CD8-positive, alpha-beta T cell (primary cell): ENCODE measurements at places on chromosomes 1 and 21.

DNA sequence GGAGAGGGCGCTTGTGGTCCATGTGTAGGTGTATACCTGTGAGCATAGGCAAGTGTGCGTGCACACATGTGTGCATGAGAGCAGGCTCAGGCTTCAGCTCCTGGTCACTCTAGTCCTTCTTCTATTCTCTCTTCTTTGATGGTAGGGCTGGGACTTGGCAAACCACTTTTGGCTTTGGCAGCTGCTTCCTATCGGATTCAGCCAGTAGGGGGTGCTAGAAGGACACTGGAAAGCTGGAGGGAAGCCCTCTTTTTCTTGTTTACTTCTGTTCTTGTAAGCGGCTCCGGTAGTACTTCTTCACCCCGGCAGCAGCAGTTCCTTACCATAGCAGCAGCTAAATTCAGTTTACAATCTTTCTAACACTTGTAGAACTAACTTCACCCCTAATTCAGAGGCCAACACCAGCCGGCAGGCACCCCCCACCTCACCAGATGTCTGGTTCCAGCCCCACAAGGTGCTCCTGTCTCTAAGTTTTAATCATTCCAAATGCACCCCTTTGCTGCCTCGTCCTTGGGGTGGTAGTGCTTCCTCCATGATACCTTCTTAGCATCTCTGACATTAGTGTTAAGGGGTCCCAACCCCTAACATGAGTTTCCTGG, 25.1 kb downstream of the NENF start:
- DNase-seq = peak; percentile 21

GRCh38 chr1:42747125-42747524, 7.1 kb upstream of the CLDN19 start:
- DNase-seq = peak; percentile 25

DNA sequence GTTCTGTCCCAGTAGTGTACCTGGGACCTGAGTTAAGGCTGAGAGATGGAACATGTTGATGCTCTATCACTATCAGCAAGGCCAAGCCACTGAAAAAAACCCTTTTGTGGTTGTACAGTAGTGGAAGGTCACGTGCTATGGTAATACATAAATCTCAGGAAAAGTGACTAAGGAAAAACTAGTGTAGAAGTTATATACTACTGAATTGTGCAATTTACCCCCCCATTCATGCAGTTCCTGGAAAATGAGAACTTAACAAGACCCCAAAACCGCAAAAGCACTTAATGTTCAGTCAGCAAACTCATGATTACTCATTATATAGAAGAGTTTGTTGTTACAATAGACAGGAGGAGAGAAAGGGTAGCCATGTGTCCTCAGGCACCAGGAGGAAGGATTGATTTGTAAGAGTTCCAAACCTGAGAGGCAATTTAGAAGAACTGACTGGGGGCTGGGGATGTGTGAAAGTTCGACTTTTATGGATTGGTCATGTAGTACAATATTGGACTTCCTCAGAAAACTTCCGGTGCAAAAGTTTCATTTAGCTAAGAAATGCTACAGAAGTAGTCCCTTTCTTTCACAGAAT, 91.6 kb downstream of the RGL1 start:
- peak; percentile 16 for DNase-seq

- DNase-seq = no peak
Observed at GRCh38 chr1:230807561-230808280, 60.5 kb downstream of the CAPN9 start.

GRCh38 chr1:237911911-237912310, 21.2 kb upstream of the ZP4 start:
- DNase-seq = no peak

DNA sequence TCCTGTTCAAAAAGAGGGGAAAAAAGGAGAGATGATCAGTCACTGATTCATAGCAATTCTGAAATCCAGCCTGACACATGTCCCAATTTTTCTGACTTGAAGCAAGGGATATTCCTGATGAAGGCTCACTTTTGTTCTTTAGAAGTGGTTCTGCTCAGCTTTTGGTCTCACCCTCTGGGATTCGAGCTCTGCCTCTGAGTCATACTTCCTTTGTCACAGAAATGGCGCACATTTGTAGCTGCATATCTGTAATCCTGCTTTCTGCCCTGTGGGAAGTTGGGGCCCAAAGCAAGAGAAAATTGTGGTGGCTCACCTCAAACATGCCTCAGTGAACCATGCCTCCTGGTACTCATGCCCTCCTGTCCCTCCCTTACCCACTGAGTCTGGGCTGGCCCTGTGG, 22.3 kb upstream of the FAM78B start:
- DNase-seq = no peak

- DNase-seq = no peak
Observed at GRCh38 chr1:212485913-212486618, 53.3 kb downstream of the NENF start.

DNA sequence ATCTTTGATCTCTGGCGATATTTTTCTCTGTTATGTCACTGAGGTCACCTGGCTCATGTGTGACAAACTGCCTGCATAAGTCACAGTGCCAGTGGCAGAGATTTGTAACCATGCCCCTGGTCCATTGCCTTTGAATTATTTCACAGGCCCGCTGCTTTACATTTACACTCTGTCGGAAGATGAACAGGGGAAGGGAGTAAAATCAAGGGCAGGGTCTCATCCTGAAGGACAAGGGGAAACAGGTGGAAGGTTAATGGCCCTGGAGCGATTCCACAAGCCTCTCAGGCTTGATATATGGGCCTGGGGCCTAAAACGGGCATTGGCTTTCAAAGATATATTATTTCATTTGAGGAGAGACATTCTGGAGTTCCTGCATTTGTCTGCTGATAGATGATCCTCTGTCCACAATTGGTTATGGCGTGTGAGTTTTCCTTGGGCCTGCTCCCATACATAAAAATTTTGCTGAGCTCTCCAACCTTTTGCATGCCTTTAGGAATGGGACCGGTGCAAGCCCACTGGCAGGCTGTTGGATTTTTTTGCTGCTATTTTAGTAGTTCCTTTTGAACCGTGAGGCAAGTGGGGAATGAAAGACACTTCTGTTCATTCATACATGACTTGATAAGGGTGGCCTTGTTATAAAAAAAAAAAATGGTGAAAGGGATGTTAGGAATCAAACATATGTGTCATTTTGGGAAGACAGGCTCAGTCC, 51.9 kb downstream of the NR5A2 start:
- no peak for DNase-seq

DNA sequence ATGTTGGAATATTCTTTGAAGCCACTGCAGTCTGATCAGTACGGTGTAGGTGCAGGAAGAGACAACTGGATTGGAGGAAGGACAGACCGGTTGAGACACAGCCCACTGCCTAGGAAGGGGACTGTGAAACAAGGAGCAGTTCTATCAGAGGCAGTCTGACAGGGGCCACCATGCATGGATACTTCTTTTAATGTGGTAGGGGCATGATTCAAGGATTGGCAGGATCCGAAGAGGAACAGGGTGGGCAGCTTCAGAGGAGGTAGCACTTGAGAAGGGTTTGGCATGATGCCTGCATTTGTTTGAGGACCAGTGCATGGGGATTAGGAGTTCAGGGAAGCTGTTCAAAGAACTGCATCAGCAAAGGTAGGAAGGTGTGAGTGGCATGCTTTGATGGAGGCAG, 167.9 kb downstream of the DYRK1A start:
- DNase-seq = no peak

- DNase-seq = no peak
Observed at GRCh38 chr1:20684050-20684620, 23.0 kb upstream of the DDOST start.

DNA sequence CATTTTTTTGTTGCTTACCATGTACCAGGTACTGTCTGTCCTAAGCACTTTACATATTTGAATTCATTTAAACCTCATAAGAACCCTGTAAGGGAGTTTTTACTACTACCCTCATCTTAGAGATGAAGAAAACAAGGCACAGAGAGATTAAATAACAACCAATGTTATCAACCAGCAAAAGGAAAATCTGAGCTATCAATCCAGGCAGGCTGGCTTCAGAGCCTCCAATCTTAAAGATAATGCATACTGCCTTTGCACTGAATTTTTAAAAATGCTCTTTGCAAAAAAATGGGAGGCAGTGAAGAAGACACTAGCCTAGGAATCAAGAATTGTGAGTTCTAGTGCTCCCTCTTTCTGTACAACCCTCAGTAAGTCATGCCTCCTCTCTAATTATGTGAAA, 18.7 kb downstream of the NDC1 start:
- DNase-seq = no peak

- DNase-seq = no peak
Observed at GRCh38 chr1:201217146-201217545, 26.5 kb downstream of the IGFN1 start.

GRCh38 chr1:224408294-224408590, 26.4 kb downstream of the WDR26 start:
- no peak for DNase-seq

GRCh38 chr1:185144233-185144632, 12.5 kb downstream of the TRMT1L start:
- no peak for DNase-seq

DNA sequence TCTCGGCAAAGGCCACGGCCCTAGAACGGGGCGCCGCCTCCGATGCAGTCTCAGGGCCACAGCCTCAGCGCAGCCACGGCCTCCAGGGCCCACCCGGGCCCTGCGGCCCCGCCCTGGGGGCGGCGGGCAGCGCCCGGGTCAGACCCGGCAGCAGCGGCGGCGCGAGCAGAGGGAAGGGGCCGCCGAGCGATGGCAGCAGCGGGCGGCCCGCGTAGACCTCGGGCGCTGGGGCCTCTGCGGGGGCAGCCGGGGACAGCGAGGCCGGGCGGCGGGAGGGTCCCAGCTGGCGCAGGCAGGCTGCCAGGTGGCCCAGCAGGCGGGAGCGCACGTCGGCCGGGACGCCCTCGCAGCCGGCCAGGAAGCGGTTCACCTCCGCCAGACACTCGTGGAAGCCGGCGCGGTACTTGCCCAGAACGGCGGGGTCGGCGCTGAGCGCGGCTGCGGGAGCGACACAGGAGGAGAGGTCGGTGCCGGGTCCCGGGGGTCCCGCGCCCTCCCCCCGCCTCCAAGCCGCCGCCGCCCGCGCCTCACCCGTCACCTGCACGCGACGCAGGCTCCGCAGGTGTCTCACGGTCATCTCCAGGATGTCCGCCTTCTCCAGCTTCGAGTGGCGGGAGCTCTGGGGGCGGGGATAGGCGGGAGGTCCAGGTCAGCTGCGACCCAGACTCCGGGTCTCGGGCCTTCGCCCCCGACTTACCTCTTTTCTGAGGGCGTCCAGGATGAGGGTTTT, 737 bp downstream of the HES4 start:
- DNase-seq = peak; percentile 70

DNA sequence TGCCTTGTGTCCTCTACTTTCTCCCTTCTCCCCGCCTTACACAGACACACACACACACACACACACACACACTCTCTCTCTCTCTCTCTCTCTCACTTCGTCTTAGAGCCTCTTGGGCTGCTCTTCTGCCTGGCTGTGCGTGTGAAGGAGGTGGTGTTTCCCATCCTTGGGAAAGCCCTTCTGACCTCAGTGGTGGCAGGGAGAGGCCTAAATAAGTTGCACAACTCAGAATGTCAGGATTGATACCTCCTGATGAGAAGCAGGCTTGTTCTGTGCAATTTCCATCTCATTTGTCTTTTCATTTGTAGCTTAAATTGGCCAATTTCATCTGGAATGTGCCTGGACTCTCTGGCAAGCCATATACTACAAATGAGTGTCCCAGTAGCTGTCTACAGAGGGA, 25.0 kb downstream of the LRRN2 start:
- no peak for DNase-seq

GRCh38 chr1:218361298-218362065, 16.3 kb downstream of the TGFB2 start:
- no peak for DNase-seq

DNA sequence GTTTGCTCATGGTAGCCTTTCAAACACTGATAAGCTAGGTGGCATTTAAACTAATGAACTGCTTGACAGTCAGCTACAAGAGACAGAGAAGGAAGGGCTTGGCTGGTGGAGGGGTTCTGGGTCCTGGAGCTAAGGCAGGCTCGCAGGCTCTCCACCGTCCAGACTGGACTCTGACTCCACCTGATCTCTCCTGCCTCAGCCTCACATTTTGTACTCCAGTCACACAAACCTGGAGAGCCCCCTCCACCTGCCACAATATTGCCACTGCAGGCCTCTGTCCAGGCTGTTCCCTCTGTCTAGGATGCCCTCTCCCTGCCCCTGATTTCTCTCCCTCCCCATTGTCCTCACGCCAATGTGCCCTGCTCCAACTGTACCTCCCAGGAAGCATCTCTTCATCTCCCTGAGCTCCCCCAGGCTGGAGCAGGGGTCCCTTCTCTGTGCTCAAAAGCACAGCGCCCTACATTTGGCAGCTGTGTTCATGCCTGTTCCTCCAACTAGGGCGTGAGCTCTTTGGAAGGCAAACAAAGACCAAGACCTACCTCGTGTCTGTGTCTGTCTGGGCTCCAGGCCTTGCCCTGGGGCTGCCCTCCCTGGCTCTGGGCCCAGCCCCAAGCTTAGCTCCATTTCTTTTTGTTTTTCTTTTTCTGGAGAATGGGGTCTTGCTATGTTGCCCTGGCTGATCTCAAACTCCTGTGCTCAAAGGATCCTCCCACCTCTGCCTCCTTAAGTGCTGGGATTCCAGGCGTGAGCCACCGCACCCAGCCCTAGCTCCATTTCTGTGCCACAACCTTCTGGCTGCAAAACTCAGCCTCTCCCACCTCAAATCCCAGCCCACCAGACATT, 2.9 kb downstream of the TIE1 start:
- no peak for DNase-seq

DNA sequence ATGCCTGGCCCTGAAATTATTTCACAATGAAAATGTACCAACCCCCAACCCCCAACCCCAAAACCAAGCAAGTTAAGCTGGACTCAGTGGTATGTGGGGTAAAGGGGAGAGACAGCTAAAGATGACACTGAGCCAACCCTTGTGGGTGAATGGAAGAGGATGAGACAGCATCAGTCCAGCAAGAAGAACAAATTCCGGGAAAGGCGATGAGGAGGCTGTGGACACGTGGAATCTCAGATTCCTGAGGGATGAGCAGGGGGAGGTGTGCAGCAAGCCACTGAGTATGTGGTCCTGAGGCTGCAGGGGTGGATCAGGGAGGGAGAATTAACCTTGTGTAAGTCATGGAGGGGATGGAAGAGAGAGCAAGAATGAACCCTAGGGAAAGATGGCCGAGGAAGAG, 14.4 kb upstream of the ZNF362 start:
- no peak for DNase-seq

- DNase-seq = no peak
Observed at GRCh38 chr21:36858320-36858957, 108.0 kb downstream of the HLCS start.

GRCh38 chr1:65210325-65210724, 62.3 kb downstream of the AK4 start:
- DNase-seq = no peak

DNA sequence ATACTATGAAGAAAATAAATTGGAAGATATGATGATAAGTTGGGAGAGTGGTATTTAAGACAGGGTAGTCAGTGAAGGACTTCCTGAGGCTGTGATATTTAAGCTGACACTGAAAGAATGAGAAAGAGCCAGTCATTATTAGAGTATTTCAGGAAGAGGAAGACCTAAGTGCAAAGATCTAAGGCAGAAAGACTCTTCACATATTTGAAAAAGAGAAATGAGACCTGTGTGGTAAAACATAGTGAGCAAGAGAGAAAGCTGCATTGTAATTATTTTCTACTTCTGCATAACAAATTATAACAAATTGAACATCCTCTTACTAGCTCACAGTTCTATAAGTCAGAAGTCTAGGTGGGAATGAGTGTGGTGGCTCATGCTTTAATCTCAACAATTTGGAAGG, 34.6 kb upstream of the DOCK7 start:
- no peak for DNase-seq

GRCh38 chr1:163357378-163357777, 35.6 kb downstream of the NUF2 start:
- no peak for DNase-seq
